ENCODE measurements at places on chromosomes 11 and 22. TPM values are rescaled to one million over a fixed set of nuclear protein-coding genes. Genes with fewer than 3 reads are reported as not detected.

CLTCL1 gene
- 122 TPM for total RNA-seq

DNA sequence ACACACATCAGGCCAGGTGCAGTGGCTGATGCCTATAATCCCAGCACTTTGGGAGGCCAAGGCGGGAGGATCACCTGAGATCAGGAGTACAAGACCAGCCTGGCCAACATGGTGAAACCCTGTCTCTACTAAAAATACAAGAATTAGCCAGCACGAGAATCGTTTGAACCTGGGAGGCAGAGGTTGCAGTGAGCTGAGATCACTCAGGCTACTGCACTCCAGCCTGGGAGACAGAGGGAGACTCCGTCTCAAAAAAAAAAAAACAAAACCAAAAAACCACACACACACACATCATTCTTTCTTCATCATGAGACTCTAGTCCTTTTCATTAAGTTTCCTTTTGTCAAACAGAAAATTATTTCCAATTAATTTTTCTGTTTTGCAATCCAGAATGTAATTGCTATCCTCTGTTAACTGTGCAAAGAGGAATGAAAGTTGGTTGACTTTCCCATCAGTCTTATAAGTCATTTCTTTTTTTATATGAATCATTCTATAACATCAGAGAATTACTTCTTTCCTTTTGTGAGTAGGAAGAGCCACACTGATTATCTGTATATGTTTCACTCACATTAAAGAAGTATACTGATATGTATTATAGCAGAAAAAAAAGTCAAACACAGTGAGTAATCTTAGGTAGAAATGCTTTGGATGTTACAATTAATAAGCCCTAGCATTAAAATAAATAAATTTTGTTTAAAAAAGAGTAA is 52.2 kb downstream of the HORMAD2 start:
- no peak for DNase-seq

- DNase-seq, result peak; percentile 52
Measured at GRCh38 chr22:22810018-22810427, 77.6 kb upstream of the IGLL5 start.

- no peak for DNase-seq
Measured at GRCh38 chr11:1228921-1229451, 6.1 kb downstream of the MUC5B start.

- DNase-seq, result no peak
Measured at GRCh38 chr22:28379951-28380350, 299.7 kb downstream of the TTC28 start.

IGLL1 gene
- total RNA-seq, result not detected

KCNJ11 gene
- 88.4 TPM for total RNA-seq

INSC gene
- total RNA-seq, result not detected

DSCAML1 gene
- total RNA-seq, result 0.52 TPM

TSPAN32 gene
- total RNA-seq, result 0.13 TPM

EFCAB6 gene
- 0.34 TPM for total RNA-seq

DNA sequence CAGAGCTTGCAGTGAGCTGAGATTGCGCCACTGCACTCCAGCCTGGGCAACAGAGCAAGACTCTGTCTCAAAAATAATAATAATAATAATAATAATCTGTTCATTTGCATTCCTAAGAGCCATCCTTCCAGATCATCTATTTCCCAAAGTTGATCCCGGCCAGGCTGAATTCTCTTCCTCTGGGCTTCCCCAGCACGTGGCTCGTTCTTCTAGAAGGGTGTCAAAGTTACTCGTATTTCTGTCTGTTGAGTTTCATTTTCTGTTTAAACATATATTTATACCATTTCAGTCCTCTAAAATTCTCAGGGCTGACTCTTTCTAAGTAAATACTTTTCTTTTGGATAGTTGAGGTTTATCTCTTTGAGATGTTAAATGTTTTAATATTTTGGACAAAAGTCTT is 4.8 kb upstream of the JHY start:
- DNase-seq, result no peak

- DNase-seq, result peak; percentile 21
Measured at GRCh38 chr22:50713571-50714056, 24.4 kb upstream of the ACR start.

- DNase-seq, result no peak
Measured at GRCh38 chr11:61726775-61727174, 25.7 kb upstream of the MYRF start.

GRCh38 chr22:23119494-23120414 is 22.0 kb downstream of the RSPH14 start:
- no peak for DNase-seq

GRCh38 chr22:49238181-49239141 is 589.2 kb downstream of the BRD1 start:
- DNase-seq, result no peak

GRIK4 gene
- total RNA-seq, result not detected

DNA sequence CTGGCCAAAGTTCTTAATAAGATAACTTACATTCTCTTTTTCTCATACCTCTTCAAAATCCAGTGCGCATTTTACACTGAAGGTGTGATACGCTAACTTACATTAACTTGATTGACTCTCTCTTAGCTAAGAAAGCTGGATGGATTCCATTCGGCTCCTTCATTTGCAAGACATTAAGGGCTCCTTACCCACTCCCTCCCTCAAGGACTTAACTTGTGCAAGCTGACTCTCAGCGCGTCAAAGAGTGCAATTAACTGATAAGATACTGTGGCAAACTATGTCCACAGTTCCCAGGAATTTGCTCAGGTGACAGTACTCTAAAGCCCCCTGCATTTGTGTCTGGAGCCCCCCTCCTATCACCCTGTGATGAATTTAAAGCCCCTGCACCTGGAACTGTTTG is 6.4 kb upstream of the RFPL1 start:
- DNase-seq, result no peak

- no peak for DNase-seq
Measured at GRCh38 chr11:15810525-15810924, 545.8 kb downstream of the SOX6 start.

NAALAD2 gene
- 0.36 TPM for total RNA-seq
